ENCODE measurements at places on chromosomes 6 and 20. TPM values are rescaled to one million over a fixed set of nuclear protein-coding genes. Genes with fewer than 3 reads are reported as not detected.

The TMC2 gene
- total RNA-seq, result 0.15 TPM

The OR2H2 gene
- not detected for total RNA-seq

The HSPA12B gene
- not detected for total RNA-seq

The NRSN1 gene
- total RNA-seq, result not detected

The PBOV1 gene
- total RNA-seq, result not detected

The JPH2 gene
- total RNA-seq, result 6.7 TPM

The ESR1 gene
- 0.03 TPM for total RNA-seq

The PTCRA gene
- total RNA-seq, result not detected

The PRSS16 gene
- not detected for total RNA-seq

The C20orf144 gene
- 0.42 TPM for total RNA-seq
